ENCODE measurements at places on chromosomes 7 and 10. TPM values are rescaled to one million over a fixed set of nuclear protein-coding genes. Genes with fewer than 3 reads are reported as not detected.

Gene TCERG1L
- total RNA-seq = not detected

Gene SLC18A3
- not detected for total RNA-seq

Gene ZWINT
- total RNA-seq = 97.4 TPM

Gene SRGN
- 96.3 TPM for total RNA-seq

Gene OR2A1
- total RNA-seq = not detected

Gene A1CF
- total RNA-seq = 0.13 TPM

Gene RNF32
- total RNA-seq = 1.1 TPM

Gene GJC3
- 0.09 TPM for total RNA-seq

Gene UCMA
- not detected for total RNA-seq

Measured in A549 treated with AZD2906 at 1 μM for 4 hours (cell line).